ENCODE measurements at places on chromosomes 5 and 9. TPM values are rescaled to one million over a fixed set of nuclear protein-coding genes. Genes with fewer than 3 reads are reported as not detected.

DNA sequence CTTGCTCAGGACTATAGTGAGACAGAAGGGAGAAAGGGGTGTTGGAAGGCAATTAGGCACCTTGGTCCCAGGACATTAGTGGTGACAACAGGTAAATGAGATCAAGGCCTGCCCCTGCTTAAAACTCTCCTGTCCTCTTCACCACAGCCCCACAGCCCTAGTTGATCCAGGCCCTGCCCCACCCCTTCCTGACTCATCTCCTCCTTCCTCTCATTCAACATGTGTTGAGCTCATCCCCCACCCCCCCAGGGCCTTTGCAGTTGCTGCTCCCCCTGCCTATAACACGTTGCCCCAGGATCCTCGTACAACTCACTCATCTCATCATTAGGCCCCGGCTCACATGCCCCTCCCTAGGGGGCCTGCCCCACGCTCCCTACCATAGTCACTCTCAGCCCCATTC is 66.8 kb downstream of the TSPAN17 start:
- DNase-seq: no peak

DNA sequence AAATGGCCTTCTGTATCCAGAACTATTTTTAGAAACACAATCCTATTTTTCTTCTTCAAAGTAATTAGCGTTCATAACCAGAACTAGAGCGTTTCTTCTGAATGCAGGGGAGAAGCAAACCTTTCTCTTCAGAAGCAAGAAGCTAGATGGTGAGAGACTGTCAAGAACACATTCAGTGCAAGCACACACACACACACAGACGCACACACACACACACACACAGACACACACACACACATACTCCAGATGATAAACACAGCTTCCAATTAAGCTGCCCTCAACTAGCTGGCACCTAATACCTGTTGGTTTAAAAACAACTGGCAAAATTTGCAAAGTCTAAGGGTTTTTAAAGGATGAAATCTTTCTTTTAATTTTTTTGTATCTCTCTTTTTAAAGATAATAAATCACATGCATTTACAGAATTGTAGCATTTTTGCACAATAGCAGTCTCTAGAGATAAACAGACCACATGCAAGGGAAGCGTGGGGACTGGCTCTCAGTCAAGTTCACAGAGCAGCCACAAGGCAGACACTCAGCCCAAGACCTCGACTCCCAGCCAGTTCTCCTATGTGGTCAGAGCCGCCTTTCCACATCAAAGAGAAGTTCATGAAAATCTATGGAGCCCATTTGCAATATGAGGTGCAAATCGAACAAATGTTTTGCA is 138.5 kb downstream of the TTLL11 start:
- DNase-seq: no peak

LCN9 gene
- total RNA-seq: not detected

FBXO10 gene
- 7.8 TPM for total RNA-seq

ANKRD34B gene
- total RNA-seq: not detected
